Left lobe of liver (tissue), 2 donors: ENCODE measurements at places on chromosomes 2 and 18. TPM values are rescaled to one million over a fixed set of nuclear protein-coding genes. Genes with fewer than 3 reads are reported as not detected.

GRCh38 chr2:59173325-59173724 lies 932.2 kb upstream of the FANCL start:
- DNase-seq: no peak

GRCh38 chr18:60870261-60871153 lies 462.7 kb upstream of the CDH20 start:
- no peak for DNase-seq

DNA sequence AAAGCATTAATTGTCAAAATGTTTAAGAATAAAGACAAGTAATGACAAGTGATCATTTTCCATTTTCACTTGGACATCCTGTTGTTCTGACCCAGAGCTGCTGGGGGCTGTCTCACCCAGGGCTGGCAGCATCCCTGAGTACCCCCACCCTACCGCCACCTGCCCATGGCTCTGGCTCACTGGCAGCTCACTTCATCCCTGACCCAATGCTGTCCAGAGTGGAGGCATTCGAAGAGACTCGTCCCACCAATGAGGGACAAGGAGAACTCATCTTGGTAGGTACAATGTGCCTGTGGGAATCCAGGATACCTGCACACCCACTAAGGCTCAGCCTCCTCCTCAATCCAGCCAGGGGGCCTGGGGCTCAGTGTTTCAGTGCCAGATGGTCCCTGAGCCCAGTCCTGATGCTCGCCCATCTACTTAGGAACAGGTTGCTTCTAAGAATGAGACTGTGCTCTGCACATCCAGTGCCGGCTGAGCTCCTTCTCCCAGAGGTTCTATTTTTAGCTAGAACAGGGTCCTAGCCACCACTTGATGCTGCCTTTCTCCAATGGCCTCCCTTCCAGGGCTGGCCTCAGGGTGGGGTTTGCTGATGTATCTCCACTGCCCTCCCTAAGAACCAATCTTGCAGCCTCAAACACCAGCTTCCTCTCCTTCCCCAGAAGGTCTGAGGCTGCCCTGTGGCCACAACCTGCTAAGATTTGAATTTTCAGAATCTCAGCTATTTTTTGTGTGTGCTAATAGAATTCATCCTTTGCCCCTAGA lies 53.7 kb downstream of the ADD2 start:
- DNase-seq: peak; percentile 12

GRCh38 chr2:179861416-179862067 lies at the start of gene ZNF385B:
Gene ZNF385B (minus strand): TSS chr2:179861612.
- DNase-seq: peak; percentile 44

- DNase-seq: no peak
These were observed 754.1 kb upstream of the SLC8A1 start for GRCh38 chr2:41206004-41206403.

DNA sequence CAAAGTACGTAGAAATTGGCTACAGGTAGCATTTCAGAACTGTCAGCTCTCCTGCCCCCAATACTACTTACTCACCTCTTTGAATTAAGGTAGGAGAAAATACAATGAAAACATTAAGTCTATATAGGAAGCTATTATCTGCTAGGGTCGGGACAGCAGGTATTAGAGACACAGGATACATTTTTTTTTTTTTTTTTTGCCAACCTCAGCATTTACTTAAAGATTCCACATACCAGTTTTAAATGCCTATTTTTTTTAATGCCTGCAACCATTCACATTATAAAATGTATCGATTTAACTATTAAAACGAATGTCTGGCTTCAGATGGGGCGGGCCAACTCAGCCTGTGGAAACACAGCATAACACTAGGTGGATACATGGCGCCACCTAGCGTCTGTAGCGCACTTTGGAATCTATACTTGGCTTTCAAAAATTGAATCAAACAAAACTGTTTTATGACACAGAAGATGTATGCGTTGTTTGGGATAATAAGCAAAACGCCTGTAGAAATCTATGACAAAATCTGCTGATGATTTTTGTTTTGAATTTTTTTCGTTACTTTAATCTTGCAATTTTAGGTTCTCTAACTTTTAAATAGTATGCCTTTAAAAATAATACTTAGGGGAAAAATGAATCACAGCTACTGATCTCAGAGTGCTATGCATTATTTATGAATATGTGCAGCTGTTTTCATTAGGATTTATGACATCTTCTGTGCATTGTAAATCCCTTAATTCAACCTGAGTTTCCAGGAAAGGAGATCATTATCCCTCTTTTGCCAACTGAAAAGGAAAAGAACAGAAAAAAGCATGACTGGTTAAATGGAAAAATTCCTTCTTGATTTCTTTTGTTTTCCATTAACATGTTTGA lies 261.0 kb downstream of the NYAP2 start:
- peak; percentile 62 for DNase-seq

DNA sequence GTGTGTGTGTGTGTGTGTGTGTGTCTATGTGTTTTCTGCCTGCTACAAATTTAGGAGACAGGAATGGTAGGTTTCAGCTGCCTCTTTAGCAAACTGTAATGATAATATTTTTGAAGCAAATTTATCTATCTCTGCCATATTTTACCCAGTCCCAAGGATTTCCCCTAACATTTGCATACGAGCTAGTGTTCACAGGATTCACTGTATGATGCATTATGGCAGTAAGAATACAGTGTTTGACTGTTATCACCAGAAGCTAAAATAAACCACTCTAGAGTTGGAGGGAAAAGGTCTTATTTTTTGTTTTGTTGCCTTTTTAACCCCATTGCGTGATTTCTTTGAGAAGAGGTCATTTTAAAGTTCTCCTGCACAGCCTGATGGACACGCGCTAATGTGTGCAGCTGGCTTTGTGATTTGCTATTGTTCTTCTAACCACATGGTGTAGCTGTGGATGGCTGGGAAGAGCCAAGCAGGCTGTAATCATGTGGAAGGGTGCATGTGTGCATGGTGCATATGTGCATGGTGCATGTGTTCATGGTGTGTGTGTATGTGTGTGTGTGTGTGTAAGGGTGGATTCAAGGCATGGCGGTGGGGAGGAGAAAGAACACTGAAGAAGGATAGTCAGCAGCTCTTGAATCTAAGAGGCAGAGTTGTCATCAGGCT lies 62.4 kb downstream of the PLB1 start:
- no peak for DNase-seq

DNA sequence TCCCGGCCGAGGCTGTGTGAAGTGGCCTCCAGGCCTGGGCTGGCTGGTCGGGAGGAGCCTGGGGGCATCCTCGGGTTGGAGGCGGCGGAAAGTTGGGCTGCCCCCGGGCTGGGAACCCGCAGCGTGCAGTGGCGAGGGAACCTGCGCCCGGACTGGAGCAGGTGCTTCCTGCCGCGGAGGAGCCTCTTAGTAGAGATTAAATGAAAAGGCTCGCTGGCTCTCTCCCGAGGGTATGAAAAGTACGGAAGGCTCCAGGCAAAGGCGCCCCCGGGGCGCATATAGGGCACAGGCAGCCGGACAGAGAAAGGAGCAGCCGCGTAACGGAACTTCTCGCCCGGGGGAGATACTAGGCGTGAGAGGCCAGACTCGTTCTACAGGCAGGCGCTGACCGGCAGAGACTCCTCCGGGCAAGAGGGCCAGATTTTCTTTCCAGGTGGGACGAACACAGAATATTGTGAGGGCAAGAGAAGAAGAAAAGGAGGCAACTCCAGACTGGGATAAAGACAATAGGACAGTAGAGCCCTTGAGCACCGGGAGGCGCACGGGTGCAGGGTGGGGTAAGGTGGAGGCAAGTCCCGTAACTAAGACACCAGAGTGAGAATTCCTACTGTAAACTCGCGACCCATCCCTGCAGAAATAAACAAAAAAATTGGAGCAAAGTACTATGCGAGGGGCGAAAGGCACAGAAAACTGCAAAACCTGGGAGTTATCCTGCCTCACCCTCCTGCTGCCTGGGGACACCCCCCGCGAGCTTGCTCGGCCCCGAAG lies 816 bp downstream of the CDH2 start:
- DNase-seq: peak; percentile 54

GRCh38 chr2:24861500-24861899 lies 58.5 kb downstream of the ADCY3 start:
- no peak for DNase-seq

GRCh38 chr2:111897924-111898702 lies at the start of gene MERTK:
Gene MERTK (plus strand): TSS chr2:111898607. CDS start chr2:111898736, 129 bp downstream.
- peak; percentile 93 for DNase-seq

GRCh38 chr2:85887566-85888019 lies 1.2 kb downstream of the ST3GAL5 start:
- peak; percentile 76 for DNase-seq

DNA sequence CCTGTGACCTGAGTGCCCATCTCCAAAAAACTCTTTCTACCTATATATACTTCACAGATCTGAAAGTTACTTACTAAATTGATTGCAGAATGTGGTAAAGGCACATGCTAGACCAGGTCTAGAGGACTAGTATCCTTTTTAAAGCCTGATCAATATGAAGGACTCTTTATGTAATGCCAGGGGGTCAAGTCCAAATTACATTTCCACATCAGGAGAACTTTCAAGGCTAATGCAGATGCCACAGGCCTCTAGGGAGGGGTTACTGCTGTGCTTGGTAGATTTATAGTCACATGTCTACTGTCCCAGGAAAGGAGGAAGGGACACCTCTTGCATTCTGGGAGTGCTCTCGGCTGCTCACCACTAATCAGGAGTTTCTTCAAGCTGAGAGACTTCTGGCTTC lies 118.4 kb upstream of the NOSTRIN start:
- DNase-seq: no peak

- no peak for DNase-seq
These were observed 62.5 kb downstream of the FAM228A start for GRCh38 chr2:24237313-24237712.

- DNase-seq: no peak
These were observed 166.9 kb downstream of the PDE11A start for GRCh38 chr2:177905640-177906039.

- peak; percentile 33 for DNase-seq
These were observed 546.7 kb upstream of the ID2 start for GRCh38 chr2:8134985-8135682.

- DNase-seq: no peak
These were observed 49.7 kb downstream of the RRM2 start for GRCh38 chr2:10172033-10172871.

DNA sequence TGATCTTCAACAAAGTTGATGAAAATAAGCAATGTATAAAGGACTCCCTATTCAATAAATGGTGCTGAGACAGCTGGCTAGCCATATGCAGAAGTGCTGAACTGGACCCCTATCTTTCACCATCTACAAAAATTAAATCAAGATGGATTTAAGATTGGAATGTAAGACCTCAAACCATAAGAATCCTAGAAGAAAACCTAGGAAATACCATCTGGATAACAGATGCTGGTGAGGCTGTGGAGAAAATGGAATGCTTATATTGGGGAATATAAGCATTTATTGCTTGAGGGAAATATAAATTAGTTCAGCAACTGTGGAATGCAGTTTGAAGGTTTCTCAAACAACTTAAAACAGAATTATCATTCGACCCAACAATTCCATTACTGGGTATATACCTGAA lies 89.6 kb downstream of the GCA start:
- no peak for DNase-seq

DNA sequence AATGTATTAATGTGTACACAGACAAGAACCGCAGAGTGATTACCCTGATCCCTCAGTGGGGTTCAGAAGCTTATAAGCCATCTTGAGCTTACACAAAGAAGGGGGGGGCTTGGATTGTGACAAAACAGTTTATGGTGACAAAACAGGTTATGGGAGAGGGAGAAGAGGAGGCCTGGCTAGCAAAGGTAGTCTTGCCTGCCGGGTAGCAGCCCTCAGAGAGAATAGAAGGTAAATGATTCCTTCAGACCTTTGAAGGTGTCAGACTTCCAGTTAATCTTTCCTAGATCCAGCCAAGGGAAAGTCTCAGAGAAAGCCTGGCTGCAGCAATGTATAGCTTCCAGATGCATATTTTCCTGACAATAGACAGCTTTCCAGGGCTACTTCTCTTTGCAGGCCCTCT lies 44.6 kb upstream of the RAPH1 start:
- no peak for DNase-seq

- DNase-seq: no peak
These were observed 3.5 kb downstream of the CPO start for GRCh38 chr2:206942592-206943478.

DNA sequence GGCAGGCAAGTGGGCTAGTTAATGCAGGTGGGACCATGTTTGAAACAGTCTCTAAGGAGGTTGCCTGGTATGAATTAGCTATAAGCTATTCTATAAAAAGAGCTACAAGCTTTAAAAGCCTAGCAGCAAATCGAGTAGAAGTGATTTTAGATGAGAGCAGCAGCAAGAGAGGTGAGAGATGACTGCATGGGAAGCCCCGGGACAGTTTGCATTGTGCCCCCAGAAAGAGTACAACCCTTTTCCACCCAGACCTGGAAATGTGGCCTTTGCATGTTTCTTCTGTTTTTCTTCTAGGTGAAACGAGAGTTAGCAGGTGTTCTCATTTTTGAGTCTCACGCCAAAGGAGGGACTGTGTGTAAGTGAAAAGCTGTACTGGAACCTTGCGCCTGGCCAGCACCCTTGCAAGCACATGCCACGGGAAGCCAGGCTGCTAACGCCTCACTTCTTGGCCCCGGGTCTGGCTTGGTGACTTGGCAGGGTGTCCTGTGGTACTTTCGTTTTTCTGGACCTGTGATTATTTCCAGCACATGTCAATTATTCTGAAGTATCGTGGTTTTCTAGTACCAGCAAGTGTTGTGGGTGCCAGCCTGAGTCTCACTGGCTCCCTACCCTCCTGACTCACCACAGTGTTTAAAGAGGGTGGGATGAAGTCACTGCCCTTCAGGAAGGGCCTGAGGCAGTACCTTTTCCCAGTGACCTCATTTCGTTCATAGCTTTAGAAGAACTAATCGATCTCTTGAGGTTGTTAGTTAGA lies 90.3 kb upstream of the MAP3K20 start:
- peak; percentile 73 for DNase-seq

DNA sequence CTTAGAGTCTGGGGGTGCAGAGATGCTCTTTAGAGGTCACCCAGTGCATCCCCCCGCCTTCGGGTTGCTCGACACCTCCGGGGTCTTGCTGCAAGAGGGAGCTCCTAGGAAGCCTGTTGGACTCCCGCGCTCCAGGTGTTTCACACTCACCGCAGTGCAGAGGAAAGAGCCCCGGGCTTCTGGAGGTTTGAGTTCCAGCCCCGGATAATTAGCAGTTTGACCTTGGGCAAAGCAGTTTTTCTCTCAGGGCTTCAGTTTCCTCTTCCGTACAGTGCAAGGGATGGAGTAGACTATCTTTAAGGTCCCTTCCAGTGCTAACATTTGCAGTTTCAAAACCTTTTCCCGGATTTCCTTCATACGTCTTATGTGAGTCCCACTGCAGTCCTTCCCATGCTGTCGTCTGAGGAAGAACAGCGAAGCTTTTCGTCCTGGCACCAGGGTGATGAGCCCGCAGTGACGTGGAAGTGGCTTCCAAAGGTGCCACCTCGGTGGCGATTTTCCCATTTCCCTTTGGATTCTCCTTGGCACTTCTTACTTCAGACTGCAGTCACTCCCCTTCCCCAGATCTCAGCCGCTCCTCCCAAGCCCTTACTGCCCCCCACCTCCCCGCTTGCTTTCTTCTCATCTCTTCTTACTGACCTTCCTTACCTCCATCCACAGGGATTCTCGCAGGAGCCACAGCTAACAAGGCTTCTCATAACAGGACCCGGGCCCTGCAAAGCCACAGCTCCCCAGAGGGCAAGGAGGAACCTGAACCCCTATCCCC lies 585 bp downstream of the PNKD start:
- DNase-seq: no peak

TMEM247 gene
- total RNA-seq: not detected

APCDD1 gene
- total RNA-seq: 0.58 TPM

SMAD7 gene
- 12.4 TPM for total RNA-seq

SLC16A14 gene
- 1.6 TPM for total RNA-seq

CHST9 gene
- total RNA-seq: 3.1 TPM

COBLL1 gene
- total RNA-seq: 75.0 TPM

SERPINB3 gene
- total RNA-seq: not detected
